ENCODE measurements at places on chromosomes 5 and 9.

GRCh38 chr9:96655198-96655851, at the start of gene PRXL2C:
TSS of gene PRXL2C (minus strand) at chr9:96655317. CDS start at chr9:96655281, 36 bp downstream.
- peak; percentile 42 for DNase-seq

DNA sequence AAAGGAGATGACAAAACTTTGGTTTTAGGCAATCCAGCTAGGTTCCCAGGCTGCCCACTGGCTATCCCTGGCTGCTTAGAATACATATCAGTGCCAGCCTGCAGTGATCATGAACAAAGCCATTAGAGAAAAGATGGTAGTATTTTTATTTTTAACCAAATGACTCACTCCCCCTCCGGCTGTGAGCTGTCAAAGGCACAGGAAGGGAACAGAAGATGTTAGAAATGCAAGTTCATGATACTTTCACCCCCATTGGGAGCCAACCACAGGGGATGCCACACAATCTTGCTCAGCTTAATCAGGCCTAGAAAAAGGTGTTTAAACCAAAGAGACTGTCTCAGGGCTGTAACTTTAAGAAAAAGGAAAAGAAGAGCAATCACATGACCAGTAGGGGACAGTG, 70.3 kb upstream of the ASTN2 start:
- DNase-seq: peak; percentile 30

- no peak for DNase-seq
These were observed at the start of gene ANKRD34B for GRCh38 chr5:80569961-80570786. TSS of gene ANKRD34B (minus strand) at chr5:80570280. CDS start at chr5:80560019, 10,261 bp downstream.

- DNase-seq: no peak
These were observed 159.5 kb downstream of the BAAT start for GRCh38 chr9:101225271-101225670.

- peak; percentile 50 for DNase-seq
These were observed 369.3 kb downstream of the BNC2 start for GRCh38 chr9:16501141-16501540.

DNA sequence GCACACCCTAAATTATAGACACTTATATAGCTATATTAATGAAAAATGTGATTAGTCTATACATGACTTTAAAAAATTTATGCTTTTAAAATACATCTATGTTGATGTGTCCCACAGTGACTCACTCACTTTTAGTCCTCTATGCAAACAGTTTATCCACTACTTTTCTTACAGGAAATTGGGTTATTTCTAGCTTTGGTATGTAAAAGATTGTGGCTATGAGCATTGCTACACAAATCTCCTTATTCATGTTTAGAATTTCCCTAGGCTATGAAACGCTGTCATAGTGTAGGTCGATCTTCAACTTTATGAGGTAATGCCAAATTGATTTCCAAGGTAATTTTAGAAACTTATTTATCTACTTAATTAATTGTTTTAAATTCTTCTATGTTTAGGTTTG, 687.4 kb downstream of the PRR16 start:
- no peak for DNase-seq

GRCh38 chr9:77978086-77978781, 53.4 kb downstream of the GNAQ start:
- DNase-seq: no peak

GRCh38 chr5:121038438-121038837, 574.3 kb downstream of the PRR16 start:
- DNase-seq: no peak

GRCh38 chr5:9615331-9615730, 14.8 kb downstream of the TAS2R1 start:
- DNase-seq: no peak

GRCh38 chr5:77369566-77369965, 122.5 kb downstream of the WDR41 start:
- no peak for DNase-seq

- no peak for DNase-seq
These were observed at the start of gene IGFBPL1 for GRCh38 chr9:38423973-38424843. TSS of gene IGFBPL1 (minus strand) at chr9:38424454. CDS start at chr9:38424424, 30 bp downstream.

GRCh38 chr9:108394726-108395125, 461.1 kb downstream of the ACTL7B start:
- no peak for DNase-seq

DNA sequence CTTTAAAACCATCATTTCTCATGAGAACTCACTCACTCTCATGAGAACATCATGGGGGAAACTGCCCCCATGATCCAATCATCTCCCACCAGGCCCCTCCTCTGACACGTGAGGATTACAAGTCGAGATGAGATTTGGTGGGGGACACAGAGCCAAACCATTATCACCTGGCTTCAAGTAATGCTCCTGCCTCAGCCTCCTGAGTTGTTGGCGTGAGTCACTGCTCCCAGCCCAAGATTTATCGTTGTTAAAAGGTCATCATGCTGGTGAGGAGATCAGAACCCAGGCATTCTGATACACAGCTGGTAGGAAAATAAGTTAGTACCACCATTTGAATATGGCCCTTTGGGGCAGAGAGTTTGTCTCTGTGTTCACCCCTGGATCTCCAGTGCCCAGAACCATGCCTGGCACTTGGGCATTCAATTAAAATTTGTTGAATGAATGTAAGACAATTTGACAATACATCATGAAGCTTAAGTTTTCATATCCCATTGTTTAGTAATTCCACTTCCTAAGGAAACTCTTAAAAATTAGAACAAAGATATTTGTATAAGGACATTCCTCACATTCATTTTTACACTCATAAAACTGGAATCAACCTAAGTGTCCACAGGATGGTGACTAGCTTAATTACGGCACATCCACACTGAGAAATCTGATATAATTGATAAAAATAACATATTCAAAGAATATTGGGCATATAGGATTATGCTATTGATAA, 58.0 kb upstream of the COL15A1 start:
- no peak for DNase-seq

DNA sequence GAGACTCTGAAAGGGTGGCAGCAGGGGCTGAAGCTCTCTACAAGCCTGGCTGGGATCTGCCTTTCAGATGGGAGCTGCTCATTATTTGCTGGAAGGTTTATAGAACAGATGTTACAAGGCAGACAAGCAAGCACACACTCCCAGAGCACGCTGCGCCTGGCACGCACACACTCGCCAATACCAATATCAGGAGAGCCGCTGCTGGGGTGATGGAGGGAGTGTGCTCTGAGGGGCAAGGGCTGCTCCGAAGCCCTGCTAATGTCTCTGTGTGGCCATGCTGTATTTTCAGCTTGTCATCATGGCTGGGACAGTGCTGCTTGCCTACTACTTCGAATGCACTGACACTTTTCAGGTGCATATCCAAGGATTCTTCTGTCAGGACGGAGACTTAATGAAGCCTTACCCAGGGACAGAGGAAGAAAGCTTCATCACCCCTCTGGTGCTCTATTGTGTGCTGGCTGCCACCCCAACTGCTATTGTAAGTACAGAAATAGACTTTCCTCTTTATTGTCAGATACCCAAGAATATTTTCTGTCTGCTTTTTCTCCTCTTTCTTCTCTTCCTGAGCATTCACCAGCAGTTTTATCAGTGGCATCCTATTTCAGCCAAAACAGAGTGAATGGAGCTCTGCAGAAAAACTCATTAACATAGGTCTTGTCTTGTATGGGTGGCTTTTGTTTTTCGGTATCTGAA, 115.1 kb downstream of the BAAT start:
- no peak for DNase-seq

DNA sequence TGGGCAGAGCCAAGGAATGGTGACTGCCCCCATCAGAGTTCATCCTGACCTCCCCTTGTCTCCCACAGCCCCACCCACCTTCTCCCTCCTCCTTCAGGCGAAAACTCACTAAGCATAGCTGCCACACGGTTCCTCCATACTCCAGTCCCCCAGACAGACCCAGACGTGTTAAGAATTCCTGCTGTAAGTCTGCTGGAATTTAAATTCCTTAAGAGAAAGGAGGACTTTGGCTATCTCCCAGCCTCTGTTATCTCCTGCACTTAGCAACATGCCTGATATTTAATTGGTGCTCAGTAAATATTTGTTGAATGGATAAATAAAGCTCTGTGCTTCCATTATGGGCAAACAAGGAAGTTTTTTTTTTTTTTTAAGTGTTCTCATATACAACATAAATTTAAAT, 213.7 kb downstream of the RFK start:
- DNase-seq: peak; percentile 48

- DNase-seq: no peak
These were observed 480.8 kb downstream of the SPATA31A7 start for GRCh38 chr9:61670616-61671015.

DNA sequence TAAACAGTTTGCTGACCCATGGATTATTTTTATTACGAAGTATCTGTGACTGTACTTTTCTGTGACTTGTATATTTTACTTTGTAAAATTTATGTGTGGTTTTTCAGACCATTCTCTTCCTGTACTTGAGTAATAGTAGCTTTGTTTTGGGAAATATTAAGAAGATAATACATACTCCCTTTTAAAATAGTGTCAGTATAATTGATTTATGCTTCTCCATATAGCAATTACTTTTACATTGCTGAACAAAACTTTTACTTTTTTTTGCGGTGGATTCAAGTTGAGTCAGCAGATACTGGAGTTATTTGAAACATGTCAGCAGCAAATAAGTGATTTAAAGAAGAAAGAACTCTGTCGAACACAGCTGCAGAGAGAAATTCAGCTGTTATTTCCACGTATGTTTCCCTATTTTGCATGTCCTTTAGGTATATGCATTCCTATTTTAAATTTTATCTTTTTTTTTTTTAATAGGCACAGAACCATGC, 28.4 kb downstream of the TENT2 start:
- DNase-seq: no peak

- DNase-seq: no peak
These were observed 69.7 kb downstream of the PRLR start for GRCh38 chr5:35160486-35161116.

GRCh38 chr9:93826209-93826608, 128.9 kb downstream of the BARX1 start:
- no peak for DNase-seq

DNA sequence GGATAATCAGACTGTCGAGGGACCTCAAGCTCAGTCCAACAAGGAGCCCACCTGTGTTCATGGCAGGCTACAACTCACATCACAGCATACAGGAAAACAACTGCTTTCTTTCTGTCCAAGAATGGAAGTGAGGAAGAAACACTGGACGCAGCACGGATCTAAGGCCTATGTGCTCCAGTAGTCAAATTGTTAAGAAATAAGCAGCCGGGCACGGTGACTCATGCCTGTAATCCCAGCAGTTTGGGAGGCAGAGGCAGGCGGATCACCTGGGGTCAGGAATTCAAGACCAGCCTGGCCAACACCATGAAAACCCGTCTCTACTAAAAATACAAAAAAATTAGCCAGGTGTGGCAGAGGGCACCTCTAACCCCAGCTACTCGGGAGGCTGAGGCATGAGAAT, 427.8 kb downstream of the BNC2 start:
- DNase-seq: peak; percentile 92

- DNase-seq: peak; percentile 75
These were observed 54.3 kb downstream of the NUP214 start for GRCh38 chr9:131179561-131180219.

- DNase-seq: no peak
These were observed at the start of gene LPCAT1 for GRCh38 chr5:1523793-1524480. TSS of gene LPCAT1 (minus strand) at chr5:1523960. CDS start at chr5:1523844, 116 bp downstream.

- no peak for DNase-seq
These were observed 55.2 kb upstream of the TMEM252 start for GRCh38 chr9:68595868-68596267.

DNA sequence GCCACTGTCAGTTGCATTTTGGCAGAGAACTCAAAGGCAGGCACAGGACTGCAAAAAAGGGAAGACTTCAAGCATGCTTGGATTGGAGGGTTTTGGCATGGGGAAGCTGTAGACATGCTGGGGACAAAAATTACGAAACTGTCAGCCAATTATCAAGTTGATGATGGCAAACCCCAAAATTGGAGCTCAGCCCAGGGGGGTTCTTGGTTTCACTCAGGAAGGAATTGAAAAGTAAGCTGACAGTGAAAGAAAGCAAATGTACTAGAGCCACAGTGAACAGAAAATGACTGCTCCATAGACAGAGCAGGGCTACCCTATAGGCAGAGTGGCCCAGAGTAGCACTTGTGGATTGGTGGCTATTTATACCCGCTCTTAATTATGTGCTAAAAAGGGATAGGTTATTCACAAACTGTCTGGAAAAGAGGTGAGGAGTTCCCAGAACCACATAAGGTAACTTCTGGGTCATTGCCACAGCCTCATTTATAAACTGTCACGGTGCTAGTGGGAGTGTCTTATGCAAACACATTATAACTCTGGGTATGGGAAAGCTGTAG, 14.6 kb upstream of the CFAP95 start:
- DNase-seq: peak; percentile 19

DNA sequence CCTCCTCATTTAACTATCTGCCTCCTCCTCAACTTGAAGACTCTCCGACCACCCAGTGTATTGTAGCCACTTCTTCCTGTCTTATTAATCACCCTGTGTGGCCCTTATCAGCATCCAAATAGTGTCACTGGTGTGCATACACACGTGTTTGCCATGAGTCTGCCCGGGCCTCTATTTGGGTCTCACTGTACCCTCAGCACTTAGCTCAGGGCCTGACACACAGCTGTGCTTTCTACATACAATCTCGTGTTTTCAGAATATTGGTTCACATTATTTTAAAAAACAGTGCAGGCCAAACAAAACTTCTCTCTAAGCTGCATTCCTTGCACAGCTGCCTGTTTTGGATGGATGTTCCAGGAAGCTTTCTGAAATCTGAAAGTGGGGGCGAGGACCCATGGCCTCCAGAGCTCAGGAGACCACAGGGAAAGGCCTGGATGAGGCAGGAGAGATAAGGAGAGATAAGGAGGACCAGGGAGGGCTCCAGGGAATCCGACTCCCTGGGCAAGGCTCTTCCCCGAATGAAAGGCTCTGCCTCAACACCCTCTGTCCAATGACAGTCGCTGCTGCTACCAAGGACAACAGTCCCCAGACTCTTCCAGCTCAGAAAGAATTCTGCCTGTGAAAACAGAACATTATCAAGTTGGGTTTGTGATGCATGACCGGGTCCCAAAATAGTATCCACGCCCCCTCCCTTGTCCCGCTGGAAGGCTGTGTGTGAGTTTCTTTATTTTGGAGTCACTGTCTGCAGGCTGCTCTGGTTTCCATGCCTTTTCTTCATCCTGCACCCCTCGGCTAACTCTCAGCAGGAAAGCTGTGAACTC, 255.6 kb downstream of the NSG2 start:
- DNase-seq: no peak

- DNase-seq: peak; percentile 35
These were observed 29.4 kb upstream of the ALDH1A1 start for GRCh38 chr9:72982146-72982799.

GRCh38 chr9:70044490-70045307, 1.1 kb downstream of the MAMDC2 start:
- peak; percentile 68 for DNase-seq

GRCh38 chr5:14915291-14915952, 43.8 kb upstream of the ANKH start:
- DNase-seq: no peak

GRCh38 chr5:163718272-163718671, 212.9 kb downstream of the MAT2B start:
- DNase-seq: no peak

GRCh38 chr9:131661568-131662288, 78.1 kb downstream of the RAPGEF1 start:
- DNase-seq: no peak

- no peak for DNase-seq
These were observed 219.2 kb downstream of the ENC1 start for GRCh38 chr5:74421377-74421776.

DNA sequence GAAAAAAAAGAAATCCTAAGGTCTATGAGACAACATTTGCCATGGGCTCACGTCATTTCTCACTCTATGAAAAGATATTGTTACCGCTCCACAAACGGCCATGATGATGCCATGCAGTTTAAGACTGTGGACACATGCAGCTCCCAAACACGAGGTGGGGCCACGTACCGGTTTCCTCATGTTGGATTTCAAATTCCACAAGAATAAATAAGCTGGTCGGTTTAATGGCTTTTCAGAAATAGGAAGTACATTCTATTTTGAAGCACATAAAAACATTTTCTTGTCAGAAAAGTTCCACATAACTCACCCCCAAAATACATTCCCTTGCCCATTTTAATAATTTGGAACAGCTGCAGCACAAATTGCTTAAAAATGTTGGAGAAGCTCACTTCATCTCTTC, 130.6 kb downstream of the MYO10 start:
- no peak for DNase-seq
